ENCODE measurements at places on chromosomes 3 and 15.

GRCh38 chr3:110533089-110533488 is 538.5 kb upstream of the NECTIN3 start:
- no peak for DNase-seq

DNA sequence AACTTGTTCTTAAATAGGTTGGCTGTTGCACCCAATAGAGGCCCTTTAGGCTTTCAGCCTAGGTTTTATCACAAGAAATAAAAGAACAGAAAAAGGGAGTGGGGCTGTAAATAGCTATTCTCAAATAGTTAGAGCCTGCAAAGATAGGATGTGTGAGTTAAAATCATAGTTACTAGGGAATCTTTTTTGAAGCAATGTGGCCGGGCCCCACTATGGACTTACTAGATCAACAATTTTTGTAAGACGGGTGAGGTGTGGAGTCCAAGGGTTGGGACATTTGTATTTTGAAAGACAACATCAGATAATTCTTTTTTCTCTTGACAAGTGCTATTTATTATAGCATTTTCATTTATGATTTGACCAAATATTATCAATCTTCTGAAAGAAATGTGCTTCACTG is 5.8 kb downstream of the NECTIN3 start:
- DNase-seq, result no peak

DNA sequence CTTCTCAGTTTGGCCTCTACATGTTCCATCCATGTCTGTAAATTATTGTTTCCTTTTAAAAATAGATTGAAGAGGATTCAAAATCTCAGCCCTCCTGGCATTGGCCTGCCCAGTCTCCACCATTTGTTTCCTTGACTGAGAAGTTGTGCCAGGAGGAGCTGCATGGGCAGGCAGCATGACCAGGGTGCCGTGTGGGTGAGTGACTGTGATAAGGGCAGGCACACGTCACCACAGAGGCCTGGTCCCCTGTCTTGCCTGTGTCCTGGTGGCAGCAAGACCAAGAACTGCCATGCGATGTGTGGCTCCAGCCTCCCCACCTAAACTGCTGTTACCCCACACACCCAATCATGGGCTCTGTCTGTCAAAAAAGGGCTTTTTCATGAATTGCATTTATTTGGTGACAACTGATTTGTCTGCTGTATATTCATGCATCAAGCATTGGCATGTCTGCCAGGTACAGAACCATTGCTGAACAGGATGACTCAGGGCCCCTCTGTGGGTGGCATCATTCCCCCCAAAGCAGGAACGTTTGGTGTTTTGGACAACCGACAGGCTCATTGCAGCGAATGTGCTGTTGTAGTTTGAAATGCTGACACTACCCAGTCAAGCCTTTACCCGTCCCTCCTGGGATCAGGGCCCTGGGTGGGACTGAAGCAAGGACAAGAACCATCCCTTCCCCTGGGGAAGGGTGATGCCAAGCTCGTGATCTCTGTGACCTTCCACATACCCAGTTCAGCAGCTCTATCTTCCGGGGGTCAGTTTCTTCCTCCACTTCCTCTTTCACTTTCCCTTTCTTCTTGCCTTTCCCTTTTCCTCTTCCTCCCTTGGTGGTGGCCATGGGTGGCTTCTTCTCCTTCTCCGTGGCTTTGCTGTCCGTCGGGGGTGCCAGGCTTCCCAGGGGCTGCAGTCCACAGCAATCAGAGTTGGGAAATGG is 51.6 kb downstream of the TRPM1 start:
- no peak for DNase-seq

- peak; percentile 29 for DNase-seq
Measured at GRCh38 chr3:46672349-46672695, 21.2 kb downstream of the ALS2CL start.

DNA sequence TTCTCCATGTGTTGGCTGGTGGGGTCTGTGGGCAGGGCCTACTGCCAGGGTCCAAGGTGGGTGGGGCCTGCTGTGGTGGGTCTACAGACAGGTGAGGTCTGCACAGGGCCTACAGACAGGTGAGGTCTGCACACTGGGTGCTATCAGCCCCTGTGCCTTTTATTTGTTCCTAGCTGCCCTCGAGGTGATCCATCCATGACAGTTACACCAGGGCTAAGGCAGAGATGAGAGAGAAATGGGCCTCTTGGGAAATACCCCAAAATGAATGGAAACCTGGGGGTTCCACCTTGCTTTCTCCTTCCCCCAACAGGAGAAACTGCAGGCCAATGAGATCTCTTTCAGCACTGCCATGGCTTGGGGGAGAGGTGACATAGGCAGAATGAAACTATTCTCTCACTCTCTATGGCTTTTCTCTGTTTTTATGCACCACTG is 36.4 kb downstream of the CFAP100 start:
- no peak for DNase-seq

- peak; percentile 23 for DNase-seq
Measured at GRCh38 chr3:124985349-124985748, 50.8 kb upstream of the MUC13 start.

DNA sequence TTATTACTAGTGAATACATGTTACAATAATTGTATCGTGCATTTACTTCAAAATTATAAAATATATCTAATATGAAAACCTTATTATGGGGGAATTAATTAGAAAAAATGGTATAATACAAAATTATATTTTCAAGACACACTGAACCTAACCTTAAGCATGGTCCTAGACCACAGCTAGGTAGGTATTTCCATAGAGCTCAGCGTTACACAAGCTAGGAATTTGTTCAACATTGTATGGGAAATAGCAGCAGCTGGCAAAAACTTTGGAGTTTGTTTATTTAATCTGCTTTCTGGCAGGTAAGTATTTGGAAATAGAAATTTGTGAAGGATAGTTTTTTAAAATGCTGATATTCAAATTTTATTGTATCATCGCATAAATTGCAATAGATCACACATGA is 52.9 kb downstream of the BCHE start:
- no peak for DNase-seq

- no peak for DNase-seq
Measured at GRCh38 chr3:144746631-144747030, 775.0 kb downstream of the DIPK2A start.

- DNase-seq, result no peak
Measured at GRCh38 chr3:11120091-11120805, 34.0 kb upstream of the HRH1 start.

All from 8988T (cell line).